Inflammatory macrophage (primary cell): ENCODE measurements at places on chromosomes 5 and 9.

DNA sequence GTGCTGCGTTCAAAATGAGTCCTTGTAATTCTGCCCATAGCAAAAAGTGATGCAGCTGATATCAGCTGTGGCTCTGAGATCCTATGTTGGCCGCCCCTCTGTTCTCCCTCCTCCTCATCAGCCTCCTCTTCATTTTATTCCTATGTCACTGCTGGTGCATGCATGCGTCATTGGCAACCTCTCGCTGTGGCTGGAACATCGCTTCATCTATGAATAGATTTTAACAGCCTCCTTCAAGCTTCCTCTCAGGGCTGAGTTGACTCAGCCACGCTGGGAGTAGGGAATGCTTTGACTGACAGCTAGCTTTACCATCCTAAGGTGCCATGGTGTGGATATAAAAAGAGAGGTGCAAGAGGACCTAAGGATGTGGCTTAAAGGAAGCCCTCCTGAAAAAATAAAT is 303.5 kb downstream of the PLK2 start:
- DNase-seq = no peak

GRCh38 chr9:129484352-129485000 is 136.4 kb downstream of the C9orf50 start:
- no peak for DNase-seq

DNA sequence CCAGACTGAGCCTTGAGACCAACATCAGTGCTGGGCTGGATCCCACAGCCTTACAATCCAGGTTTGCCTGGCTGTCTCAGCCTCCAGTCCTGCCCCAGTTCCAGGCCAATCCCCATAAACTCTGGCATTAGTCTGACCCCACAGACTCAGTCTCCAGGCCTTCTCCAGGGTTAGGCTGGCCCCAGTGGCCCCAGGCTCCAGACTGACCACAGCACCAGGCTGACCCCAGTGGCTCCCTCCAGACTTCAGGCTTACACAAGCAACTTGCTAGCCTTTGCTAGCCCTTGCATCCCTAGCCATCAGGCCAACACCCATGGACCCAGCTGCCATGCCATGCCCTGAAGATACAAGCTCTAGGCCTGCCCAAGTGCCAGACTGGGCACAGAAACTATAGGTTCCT is 1326.0 kb upstream of the C9orf72 start:
- no peak for DNase-seq

DNA sequence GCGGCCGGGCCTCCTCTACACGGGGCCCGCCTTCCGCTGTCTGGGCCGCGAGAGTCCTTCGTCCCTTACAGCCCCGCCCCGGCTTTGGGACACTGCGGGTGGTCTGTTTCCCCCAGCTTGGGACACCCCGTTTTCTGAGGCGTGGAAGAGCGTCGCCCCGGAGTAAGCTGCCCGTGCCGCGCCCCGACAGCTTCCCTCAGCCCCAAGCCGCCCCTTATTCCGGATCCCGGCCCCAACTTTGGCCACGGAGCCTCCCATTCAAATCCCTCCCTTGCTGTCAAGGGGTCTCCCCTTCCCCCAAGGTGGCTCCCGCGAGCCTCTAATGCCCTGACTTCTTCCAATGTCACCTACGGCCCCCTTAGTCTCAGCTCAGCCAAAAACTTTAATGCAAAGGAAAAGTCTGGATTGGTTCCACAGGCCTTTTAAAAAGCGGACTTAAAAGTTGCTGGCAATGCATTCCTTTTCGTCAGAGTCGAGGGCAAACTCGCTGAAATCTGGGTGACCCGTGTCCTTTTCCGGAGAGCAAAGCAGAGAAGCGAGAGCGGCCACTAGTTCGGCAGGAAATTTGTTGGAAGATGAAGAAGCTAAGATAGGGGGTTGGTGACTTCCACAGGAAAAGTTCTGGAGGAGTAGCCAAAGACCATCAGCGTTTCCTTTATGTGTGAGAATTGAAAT is 19.8 kb downstream of the EXOSC2 start:
- peak; percentile 58 for DNase-seq

DNA sequence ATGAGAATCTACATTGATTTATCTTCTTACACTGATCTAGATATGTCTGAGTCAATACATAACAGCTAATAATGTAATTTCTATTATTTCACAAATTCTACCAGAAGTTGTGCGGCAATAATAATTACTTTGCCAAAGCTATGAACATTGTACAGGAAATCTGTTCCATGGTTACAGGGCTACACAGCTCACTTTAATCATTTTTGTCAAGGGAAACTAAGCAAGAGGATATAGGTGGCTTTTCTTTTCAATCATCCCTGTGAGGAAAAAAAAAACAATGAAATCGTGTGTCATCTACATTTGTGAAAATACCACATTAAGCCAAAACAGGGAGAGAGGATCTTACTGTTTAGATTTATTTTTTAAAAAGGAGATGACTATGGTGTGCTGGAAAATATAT is 717.4 kb downstream of the NR2F1-AS1 start:
- DNase-seq = no peak

DNA sequence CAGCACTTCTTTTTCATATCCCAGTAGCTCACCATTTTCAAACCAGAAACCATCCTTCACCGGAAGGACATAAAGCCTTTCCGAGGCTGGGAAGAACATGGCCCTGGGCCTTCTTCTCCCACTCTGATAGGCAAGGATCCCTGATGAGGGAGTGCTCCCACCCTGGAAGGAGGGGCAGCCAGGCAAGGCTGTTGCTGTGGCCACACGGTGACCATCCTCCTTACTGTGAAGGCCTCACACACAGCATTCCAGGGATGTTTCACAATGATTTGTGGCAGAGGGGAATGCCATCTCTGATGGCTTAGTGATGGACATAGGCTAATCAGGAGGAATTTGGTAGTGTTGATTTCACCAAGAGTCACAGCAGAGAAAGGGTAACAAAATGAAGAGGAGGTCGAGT is 130.7 kb downstream of the ADAMTS12 start:
- DNase-seq = no peak

DNA sequence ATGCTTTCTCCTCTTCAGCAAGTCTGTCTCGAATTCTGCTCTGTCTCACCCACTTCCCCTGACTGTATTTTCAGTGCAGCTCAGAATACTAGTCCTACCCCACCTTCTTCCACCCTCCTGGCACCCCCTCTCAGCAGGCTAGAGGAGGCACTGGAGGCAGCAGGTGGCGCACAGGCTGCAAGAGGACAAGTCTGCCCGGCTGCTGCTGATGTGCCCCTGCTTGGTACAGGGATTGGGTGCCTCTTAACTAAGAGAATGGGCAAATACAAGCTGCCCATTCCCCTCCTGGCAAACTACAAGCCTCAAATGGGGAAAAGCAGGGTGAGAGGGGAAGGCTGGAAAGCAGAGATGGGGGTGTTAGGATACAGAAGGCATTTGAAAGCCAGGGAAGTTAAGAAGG is 5.1 kb downstream of the TLN1 start:
- DNase-seq = peak; percentile 41

GRCh38 chr5:139765409-139766217 is 30.0 kb upstream of the PSD2 start:
- DNase-seq = peak; percentile 83

GRCh38 chr9:71693607-71694006 is 74.7 kb downstream of the CEMIP2 start:
- no peak for DNase-seq

- DNase-seq = no peak
These were observed 246.6 kb downstream of the SLCO4C1 start for GRCh38 chr5:102049517-102049916.

DNA sequence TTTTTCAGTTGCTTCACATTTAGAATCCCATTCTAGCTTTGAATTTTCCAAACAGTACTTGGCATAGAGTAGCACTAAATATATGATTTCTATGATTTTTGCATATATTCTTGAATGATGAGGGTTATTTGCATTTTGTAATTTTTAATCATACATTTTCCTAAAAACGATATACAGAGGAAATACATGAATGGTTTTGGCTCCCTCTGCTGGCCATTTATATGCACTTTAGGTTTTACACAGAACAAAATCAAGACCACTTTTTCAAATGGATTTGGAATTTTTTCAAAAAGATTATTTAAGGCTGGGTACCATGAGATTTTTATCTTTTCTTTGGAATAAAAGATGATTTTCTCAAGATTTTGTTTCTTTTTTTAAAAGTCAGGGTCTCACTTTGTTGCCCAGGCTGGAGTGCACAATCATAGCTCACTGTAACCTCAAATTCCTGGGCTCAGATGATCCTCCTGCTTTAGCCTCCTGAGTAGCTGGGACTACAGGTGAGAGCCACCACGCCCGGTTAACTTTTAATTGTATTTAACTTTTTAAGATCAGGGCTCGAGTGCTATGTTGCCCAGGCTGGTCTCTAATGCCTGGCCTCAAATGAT is 16.7 kb upstream of the COMMD10 start:
- peak; percentile 57 for DNase-seq

- no peak for DNase-seq
These were observed 174.9 kb upstream of the MVB12B start for GRCh38 chr9:126151686-126152134.

- DNase-seq = no peak
These were observed 15.7 kb downstream of the KCNIP1 start for GRCh38 chr5:170519549-170519948.

DNA sequence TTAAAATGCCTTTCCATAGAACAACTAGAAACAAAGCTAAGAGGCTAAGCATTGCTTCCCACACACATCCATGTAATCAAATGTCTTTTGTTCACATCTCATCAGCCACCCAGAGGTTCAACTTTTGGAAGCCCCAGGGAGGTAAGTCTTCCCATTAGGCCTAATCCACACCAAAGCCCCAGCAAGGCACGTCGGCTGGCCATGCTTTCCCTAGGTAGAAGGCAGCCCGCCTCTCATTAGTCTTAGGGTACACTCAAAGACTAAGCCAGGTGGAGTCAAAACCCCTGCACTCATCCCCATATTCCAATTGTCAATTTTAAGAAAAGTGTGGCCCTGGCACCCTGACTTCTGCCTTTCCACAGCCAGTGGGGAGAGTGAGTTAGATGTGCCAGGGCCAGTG is 87.9 kb downstream of the ATPSCKMT start:
- DNase-seq = no peak

DNA sequence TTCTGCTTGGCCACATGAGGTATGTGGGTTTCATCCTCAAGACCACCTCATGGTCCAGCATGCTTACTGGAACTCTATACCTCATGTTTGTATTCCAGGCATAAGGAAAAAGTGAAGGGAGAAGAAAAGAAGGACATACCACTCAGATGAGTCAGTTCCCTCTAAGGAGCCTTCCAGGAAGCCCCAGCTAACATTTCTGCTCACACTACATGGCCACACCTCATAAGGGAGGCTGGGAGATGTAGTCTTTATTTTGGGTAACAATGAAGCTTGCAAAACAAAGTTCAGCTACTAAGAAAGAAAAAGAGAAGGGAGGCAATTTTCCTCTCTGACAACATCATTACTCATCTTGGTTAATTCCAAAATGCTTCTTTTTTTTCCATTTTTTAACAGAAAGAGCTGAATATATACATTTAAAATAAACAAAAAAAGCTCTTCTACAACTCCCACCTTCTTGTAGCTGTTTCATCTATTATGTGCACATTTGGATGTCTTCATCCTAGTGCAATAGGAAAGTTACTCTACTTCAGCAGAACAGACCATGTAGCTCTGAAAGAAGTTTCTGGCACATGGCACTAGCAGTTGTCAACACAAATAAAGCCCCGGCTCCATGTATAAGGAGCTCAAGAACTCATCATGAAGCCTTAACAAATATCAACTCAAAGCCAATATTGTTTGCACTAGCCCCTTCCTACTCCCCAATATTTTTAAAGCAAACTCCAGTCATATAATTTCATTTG is 123.6 kb upstream of the CCDC112 start:
- peak; percentile 87 for DNase-seq

DNA sequence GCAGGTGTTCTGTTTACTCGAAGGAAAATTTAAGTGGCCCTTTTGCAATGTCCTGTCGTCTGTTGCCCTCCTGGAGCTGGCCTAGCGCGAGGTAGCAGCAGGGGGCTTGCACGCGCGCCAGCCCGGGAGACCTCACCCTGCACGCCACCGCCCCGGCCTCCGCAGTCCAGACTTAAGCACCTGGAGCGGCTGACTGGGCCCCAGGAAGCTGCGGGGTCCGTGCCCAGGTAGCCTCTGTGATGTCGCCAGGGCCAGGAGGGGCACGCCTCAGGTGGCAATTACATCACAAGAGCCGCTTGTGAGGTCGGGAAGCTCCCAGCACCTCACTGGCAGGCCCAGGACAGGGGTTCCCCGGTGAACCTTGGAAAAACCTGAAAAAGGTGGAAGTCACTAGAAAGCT is at the start of gene SAXO1:
TSS of gene SAXO1 (minus strand) at position 195 of the 400 bp plus-strand sequence. CDS start 301 bp downstream, outside the sequence.
- no peak for DNase-seq

- no peak for DNase-seq
These were observed 158.9 kb downstream of the ADAMTSL1 start for GRCh38 chr9:18632632-18633403.

DNA sequence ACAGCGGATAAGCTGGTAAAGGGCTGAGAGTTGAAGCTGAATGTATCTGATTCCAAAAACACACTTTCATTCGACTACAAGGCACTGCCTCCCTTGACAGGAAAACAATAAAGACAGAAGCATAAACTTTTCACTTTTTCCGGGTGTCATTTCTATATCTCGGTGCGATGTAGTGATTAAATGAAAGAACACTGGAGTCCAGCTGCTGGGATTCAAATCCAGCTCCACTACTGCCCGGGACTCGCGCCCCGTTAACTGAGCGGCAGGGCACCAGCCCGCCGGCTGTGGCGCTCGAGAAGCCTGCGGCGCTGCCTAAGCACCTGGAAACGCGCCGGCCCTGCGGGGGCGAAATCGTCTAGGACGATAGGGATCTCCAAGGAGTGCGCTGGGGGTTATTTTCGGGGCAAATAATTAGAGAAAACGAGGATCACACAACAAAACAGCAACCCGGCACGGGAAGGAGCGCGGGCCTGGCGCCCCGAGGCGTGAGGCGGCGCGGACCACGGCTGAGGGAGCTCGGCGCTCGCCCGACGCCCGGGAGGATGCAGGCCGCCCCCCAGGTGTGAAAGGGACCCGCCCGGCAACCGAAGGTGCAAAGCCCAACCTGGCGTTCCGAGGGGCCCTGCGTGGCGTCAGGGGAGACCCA is 837 bp downstream of the UIMC1 start:
- peak; percentile 74 for DNase-seq

- peak; percentile 49 for DNase-seq
These were observed 65.9 kb downstream of the DAP start for GRCh38 chr5:10695055-10695649.

GRCh38 chr9:134960701-134961181 is 43.0 kb upstream of the FCN1 start:
- DNase-seq = no peak

GRCh38 chr5:118919016-118919415 is 69.3 kb downstream of the DTWD2 start:
- DNase-seq = peak; percentile 6

DNA sequence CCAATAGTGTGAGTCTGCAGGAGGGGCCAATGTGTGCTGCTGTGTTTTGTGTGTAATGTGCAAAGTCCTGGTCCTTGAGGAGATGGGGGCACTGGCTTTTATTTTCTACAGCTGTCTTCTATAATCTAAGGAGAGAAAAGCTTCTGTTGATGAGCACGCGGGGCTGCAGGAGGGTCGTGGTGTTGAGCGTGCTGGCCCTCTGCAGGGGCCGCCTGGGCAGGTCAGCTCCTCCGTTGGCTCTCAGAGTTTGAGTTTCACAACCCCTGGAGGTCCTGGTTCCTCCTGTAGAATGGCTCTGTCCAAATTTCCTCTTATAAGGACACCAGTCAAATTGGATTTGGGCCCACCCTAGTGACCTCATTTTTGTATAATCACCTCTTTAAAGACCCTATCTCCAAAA is 12.6 kb downstream of the OR2V1 start:
- no peak for DNase-seq

- DNase-seq = no peak
These were observed 26.3 kb downstream of the FAF2 start for GRCh38 chr5:176474476-176474875.

- peak; percentile 71 for DNase-seq
These were observed 41.2 kb downstream of the SLC22A5 start for GRCh38 chr5:132410451-132411303.
